ENCODE measurements at places on chromosomes 6 and 20.

- peak; percentile 18 for DNase-seq
Observed at GRCh38 chr6:137155830-137156229, 17.6 kb downstream of the IL22RA2 start.

DNA sequence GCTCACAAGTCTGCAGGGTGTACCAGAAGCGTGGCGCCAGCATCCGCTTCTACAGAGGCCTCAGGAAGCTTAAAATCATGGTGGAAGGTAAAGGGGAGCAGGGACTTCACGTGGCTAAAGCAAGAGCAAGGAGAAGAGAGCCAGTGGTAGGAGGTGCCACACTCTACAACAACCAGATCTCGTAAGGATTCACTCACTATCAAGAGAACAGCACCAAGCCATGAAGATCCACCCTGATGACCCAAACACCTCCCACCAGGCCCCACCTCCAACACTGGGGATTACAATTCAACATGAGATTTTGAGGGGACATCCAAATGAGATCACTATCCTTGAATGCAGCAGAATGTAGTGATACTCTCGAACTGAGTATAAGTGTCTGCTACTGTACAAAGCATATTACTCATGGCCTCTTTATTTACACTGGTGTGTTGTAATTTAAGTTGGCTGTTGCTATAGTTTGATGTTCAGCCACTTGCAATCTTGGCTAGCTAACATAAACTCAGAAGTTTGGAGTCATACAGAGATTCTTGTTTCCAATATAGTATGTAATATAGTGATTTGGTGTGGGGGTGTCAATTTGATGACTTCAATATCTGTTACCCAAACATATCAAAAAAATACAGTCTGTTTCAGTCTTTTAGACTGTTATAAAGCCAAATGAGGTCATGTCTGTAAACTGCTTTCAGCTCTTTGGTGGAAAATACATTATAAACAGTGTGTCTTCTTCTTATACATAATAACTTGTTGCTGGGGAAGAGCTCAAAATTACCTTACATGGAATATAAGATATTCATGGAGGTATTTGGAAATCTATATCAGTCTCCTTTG is 39.4 kb upstream of the MYLIP start:
- no peak for DNase-seq

DNA sequence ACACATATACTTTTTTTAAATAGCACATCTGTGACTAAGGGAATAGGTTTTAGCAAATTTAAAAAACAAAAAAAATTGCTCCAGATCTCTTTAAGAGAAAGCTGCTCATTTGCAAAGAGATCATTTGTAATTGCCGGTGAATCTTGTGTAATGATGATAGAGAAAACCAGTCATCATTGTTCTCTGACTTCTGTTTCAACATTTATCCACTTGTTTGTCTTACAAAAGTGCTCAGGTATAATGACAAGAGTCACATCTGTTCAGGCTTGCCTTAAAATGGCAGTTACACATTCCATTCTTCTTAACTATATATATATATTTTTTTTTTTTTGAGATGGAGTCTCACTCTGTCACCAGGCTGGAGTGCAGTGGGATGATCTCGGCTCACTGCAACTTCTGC is 165.2 kb downstream of the AIG1 start:
- DNase-seq, result no peak

- DNase-seq, result no peak
Observed at GRCh38 chr6:120871416-120872261, 462.6 kb downstream of the TBC1D32 start.

DNA sequence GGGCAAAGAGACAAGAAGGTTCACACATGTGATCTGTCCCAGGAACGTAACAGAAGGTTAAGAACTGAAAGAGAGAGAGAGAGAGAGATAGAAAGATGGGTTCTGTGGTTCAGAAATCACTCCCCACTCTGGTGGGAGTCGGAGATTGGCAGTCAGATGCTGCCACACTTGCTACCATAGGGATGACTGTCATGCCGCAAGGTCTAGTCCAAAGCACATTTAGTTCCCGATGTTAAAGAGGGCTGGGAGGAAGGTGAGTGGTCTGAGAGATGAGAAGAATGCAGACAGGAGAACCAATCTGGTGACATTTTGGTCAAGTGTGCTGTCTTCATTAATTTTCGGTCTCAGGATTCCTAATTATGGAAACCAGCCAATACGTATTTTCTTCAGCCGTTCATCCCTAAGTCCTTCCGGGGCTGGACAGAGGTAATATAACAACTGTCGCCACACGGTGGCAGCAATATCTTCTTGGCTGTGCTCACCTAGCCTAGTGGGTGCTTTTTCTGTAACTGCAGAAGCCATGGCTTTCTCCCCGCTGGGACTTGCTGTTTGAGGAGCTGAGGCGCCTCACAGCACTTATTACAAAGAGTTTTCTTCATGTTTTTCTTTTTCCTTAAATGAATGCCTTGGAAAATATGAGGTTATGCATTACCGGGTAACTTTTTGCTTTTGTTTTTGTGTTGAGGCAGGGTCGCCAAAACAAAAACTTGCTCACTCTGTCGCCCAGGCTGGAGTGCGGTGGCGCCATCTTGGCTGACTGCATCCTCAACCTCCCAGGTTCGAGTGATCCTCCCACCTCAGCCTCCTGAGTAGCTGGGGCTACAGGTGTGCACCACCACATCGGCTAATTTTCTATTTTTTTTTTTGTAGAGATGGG is 46.0 kb downstream of the SLC35D3 start:
- peak; percentile 22 for DNase-seq

- DNase-seq, result peak; percentile 28
Observed at GRCh38 chr20:32333181-32333987, 24.7 kb upstream of the ASXL1 start.

All from stimulated activated CD4-positive, alpha-beta T cell treated with anti-CD3 and anti-CD28 coated beads, Interleukin-15, amount 100 ng/mL, for 48 hours (primary cell).